ENCODE measurements at places on chromosomes 2 and 18.
A peak's percentile ranks its signal among the peaks of the same experiment; 100 is the strongest.

DNA sequence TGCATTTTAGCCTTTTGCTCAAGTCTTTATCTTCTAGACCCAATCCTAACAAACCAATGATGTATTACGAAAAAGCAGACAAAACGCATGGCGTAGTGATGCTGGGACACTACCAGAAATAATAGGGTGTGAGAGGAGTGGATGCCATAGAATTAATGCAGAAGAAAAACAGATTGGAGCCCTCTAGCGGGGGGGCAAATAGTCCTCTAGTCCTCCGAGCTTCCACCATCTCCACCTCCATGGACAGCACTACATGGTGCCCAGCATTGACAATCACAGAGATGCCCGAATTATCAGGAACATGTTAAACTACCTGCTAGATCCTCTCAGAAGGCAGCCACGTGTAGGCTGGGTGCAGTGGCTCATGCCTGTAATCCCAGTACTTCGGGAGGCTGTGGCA, 15.4 kb upstream of the ROCK2 start:
- DNase-seq, result no peak

DNA sequence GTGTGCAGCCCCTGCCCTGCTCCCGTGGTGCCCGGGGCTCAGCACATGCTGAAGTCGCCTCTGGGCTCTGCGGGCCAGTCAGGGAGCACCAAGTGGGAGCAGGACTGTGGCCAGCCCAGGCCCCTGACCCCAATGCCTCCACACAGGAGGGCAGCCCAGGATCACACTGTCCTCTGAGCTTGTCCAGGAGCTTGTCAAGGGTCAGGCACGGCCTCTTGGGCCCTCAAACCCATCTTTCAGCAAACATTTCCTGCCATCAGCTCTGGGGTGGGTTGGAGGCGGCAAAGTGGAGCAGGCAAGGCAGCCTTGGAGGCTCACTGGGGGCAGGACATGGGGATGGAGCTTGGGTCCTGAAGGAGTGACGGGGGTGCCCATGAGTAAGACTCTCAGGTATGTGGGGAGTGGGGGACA, 10.3 kb downstream of the SNED1 start:
- DNase-seq, result no peak

DNA sequence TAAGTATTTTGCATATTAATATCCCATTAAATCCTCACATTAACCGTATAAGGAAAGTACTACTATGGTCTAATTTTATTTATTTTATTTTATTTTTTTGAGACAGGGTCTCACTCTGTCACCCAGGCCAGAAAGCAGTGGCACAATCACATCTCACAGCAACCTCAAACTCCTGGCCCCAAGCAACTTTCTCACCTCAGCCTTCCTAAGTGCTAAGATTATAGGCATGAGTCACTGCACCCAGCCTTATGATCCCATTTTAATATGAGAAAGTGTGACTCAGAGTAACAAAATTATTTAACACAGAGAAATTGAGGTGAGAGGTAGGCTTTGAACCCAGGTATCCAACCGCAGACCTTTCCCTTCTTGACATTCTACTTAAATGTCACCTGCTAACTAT, 330.0 kb upstream of the POU3F3 start:
- DNase-seq, result no peak

- DNase-seq, result no peak
Observed at GRCh38 chr2:152534460-152535135, 182.7 kb downstream of the PRPF40A start.

DNA sequence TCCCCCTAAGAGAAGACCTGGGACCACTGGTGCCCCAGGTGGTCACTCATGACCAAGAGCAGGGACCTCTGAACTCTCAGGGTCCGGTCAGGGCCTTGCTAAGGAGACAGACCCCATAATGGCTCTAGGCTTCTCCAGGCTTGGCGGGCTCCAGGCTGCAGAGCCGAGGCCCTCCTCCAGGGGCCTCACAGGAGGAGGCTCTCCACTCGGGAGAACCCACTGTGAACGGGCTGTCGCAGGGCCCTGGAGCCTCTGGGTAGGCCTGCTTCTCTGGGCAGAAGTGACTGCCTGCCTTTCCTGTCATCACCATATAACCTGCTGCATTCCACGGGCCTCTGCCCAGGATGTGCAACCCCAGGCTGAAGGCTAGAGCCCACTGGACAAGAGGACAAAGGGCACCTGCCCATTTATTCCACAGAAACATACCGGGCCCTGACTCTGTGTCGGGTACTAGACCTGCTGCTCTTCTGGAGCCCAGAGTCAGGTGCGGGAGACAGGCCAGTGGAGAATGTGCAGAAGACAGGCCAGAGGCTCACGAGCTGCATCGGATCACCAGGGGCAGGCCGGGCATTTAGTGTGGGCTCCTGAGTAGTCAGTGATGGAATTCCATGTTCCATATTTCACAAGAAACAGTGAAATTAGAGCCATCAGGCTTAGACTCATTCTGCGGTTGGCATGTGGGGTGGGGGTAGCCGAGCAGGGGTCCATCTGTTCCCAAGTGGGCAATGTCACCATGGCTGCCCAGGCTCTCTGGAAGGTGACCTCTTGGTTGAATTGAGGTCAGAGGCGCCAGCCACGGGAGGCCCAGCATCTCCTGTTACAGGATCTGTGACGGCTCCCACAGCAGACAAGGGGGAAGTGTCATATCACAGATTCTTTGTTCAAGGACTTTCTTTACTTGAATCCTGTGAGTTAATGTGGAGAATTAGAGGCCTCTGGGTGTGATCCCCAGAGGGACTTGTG, 220.8 kb downstream of the SH3RF3 start:
- no peak for DNase-seq

- DNase-seq, result no peak
Observed at GRCh38 chr2:143553261-143553660, 424.0 kb downstream of the ARHGAP15 start.

DNA sequence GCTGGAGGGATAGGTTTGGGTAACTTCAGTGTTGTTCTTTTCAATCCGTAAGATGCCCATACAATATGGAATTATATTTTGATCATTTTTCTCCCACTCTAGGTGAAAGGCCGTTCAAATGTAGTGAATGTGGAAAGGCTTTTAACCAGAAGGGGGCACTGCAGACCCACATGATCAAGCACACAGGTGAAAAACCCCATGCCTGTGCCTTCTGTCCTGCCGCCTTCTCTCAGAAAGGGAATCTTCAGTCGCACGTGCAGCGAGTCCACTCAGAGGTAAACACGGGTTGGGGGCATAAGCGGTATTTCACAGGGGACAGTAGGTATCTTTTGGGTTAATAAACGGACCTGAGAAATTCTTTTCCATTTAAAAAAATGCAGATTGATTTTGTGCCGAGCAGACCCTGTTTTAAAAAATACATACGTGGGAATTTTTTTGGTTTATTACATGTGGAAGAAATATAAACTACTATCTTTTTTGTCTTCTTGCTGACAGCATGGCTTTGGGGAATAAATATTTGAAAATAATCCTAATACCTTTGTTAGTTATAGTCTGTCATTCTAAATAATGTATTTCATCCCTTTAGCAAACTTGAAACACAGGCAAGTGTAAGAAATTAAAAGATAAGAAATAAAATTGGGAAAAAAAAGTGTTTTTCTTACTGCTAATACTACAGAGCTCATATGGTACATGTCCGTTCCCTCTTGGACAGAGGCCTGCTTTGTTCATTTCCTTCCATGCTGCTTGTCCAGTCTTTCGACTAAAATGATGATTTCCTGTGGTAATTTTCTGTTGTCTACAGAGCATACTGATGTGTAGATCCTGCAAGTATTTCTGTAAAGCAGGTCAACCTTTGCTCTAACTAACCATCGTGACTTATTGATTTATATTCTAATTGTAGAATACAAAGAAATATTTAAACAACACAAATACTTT, 53.3 kb downstream of the ZNF236 start:
- DNase-seq, result no peak

- no peak for DNase-seq
Observed at GRCh38 chr18:73093687-73094250, 226.0 kb upstream of the NETO1 start.

DNA sequence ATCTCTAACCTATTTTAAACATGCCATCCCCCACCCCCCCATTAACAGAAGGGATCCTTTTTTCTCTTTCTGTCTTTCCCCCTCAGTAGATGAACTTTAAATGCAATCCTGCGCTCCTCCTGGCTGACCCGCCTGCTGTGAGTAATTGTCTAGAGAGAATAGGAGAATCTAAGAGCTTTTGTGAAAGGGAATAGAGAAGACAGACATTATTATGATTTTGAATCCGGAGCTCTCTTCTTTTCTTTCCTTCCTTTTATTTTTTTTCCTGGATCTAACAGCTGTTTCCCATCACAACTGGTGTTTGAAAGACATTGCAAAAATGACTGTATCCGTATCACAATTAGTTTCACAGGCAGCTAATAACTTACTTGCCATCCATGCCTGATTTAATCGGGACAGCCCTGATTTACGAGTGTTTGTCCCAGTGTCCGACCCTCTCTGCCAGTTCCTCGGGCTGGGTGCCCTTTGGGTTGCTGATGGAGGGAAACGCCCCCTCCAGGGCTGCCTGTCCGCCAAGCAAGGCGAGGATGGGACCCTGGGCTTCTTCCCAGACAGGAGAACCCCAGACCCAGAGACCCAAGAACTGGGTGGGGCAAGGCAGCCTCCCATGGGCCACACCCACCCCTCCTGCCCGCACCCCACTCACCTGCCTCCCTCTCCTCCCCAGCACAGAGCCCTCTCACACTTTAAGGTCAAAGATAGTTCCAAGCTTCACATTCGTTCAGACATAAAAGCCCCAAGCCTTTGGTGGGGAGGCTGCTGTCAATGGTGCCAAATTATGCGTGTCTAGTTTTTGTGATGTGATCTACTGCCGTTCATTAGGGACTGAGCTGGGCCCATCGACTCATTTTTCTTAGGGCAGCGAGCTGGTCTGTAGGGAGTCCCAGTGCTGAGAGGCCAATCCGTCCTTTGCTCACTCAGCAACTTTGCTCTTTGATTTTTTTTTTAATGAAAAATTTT, 231.7 kb downstream of the ZNF516 start:
- no peak for DNase-seq

- no peak for DNase-seq
Observed at GRCh38 chr2:72040629-72041571, 106.8 kb downstream of the CYP26B1 start.

DNA sequence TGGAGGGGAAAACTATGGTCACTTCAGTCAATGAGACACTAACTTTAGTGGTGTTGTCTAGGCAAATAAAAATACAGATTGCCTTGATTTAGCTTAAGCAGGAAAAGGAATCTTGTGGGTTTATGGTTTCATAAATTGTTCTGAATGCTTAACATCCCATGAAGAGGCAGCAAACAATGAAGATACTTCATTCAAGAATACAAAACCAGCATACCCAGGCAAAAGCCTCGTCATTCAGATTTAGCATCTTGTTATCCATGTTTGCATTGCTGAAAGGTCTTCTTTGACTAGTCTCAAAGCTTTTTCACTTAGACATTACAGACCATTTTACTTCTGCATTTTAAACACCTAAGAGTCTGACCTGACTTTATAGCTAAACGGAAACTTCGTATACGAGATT, 272.7 kb upstream of the FSHR start:
- no peak for DNase-seq

GRCh38 chr2:167406558-167406957, 518.3 kb downstream of the XIRP2 start:
- DNase-seq, result peak; percentile 35

DNA sequence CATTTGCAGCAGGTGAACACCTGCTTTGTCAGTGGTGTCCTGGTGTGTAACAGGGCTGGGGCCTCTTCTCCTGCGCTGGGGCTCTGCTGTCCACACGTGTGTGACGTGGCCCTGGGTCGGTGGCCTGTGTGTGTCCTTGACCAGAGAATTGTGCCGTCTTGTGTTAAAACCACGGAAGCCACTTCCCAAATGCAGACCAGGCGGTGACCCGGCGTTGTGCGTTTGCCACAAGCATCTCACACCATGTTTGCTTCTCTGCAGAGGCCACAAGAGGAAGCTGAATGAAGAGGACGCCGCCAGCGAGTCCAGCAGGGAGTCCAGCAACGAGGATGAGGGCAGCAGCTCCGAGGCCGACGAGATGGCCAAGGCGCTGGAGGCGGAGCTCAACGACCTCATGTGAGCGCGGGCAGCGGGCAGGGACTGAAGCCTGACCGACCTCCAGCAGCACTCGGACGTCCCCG, 44.3 kb upstream of the KCNG2 start:
- no peak for DNase-seq

DNA sequence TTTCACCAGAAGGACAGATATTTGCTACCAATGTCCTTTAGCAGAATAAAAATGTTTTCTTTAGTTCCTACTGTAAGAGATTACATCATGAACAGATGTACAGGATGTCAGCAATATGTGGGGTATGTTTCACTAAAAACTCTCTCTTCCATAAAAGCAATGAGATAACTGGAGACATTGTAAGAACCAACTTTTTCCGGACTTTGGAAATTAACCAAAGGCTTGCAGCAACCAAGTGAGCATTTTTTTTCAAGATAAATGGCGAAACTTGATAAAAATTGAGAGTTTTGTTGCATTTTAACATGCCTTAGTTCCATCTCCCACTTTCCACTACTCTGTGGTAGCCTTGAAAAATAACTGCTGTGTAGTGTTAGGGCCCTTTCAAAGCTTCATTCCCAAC, 429.8 kb upstream of the CDH2 start:
- no peak for DNase-seq

- DNase-seq, result no peak
Observed at GRCh38 chr2:221559991-221560390, 12.1 kb downstream of the EPHA4 start.

DNA sequence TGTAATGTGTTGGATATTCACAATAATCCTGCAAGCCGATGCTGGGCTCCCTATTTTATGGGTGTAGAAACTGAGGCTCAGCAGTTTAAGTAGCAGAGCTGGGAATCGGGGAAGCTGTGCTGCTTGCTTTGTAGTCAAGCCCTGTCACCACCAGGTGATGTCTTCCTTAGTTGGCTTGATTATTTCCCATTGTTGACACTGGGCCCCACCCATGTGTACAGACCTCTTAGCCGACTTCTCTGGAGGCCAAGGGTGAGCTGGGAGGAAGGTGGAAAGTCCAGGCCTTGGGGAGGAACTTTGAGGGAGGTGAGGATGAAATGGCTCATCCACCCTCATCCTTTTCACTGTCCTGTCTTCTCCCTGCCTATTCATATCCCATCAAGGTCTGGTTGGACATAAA, 60.0 kb downstream of the CAPN13 start:
- no peak for DNase-seq

DNA sequence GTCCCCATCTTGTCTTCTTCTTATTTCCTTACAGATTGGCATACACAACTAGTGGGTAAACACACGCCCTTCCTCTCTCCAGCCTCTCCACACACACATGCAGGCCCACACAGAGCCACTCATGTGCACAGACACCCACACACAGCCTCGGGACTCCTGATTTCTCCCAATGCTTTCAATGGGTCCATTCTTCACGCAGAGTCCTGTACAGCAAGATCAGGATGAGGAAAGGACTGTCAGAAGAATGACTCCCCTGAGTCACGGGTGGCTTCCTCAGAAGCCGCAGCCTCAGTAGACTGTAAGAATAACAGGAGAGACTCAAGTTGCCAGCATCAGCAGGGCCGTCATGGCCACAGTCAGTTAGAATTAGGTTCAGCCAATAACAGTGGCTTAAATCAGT, 109.1 kb upstream of the GLI2 start:
- DNase-seq, result no peak

GRCh38 chr2:38554973-38555595, 47.6 kb downstream of the HNRNPLL start:
- no peak for DNase-seq
